ENCODE measurements at places on chromosomes 7 and 10.

- H3K27me3 ChIP-seq = no peaks in the 10 kb centered on the region
- no peaks in the 10 kb centered on the region for H3K4me1 ChIP-seq
- no peaks in the 10 kb centered on the region for H3K36me3 ChIP-seq
- no peak overlapping the region for H3K4me3 ChIP-seq
- no peak for DNase-seq
Measured at GRCh38 chr7:74372511-74373111, 81.1 kb upstream of the GTF2IRD1 start.

DNA sequence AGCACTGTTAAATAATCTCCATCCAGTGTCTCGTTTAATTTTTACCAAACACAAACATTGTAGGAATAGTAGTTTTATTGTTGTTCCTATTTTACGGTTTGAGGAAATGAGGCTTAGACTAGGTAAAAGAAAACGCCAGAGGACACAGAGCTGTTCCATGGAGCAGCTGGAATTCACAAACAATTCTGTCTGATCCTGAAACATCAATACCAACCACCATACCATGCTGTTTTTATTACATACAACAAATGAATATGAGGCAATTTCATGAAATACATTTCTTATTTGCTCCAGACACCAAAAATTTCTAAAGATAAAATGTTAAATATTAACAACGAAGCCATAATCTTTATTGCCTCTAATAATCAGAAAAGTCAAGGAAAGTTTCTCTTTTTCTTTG, 9.4 kb downstream of the MALRD1 start:
- no peak for DNase-seq
- no peaks in the 10 kb centered on the region for H3K4me1 ChIP-seq
- no peaks in the 10 kb centered on the region for H3K27me3 ChIP-seq
- no peak overlapping the region for H3K4me3 ChIP-seq

- H3K4me3 ChIP-seq = no peak overlapping the region
- no peaks in the 10 kb centered on the region for H3K36me3 ChIP-seq
- DNase-seq = no peak
- H3K27me3 ChIP-seq = no peaks in the 10 kb centered on the region
- peak overlapping the region; percentile 47 for H3K27ac ChIP-seq
- H3K4me1 ChIP-seq = peaks cover 19% of the 10 kb centered on the region
Measured at GRCh38 chr7:7651479-7651878, 10.9 kb downstream of the UMAD1 start.

GRCh38 chr7:44114586-44115310, 8.6 kb downstream of the POLD2 start:
- peaks cover 27% of the 10 kb centered on the region for H3K36me3 ChIP-seq
- H3K27ac ChIP-seq = no peak overlapping the region
- H3K4me3 ChIP-seq = no peak overlapping the region
- H3K4me1 ChIP-seq = peaks cover 7% of the 10 kb centered on the region

DNA sequence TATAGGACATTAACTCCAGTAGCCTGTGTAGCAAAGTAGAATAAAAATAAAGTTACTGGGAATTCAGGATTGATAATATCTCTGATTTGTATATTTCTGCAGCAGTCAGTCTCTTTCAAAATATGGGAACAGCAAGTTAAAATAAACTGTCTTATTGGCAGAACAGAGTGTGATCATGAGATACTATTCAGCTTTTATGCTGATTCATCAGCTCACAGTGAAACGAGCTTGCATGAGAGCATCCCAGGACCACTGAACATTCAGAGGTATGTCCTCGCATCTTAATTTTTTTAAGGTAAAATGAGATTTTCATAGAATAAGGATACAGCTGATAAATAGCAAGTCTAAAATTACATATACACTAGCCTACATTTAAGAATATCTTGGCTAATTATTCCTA, 282.5 kb upstream of the MYO3A start:
- H3K4me3 ChIP-seq = no peak overlapping the region
- H3K4me1 ChIP-seq = no peaks in the 10 kb centered on the region
- H3K36me3 ChIP-seq = no peaks in the 10 kb centered on the region
- DNase-seq = no peak
